ENCODE measurements at places on chromosomes 5 and 9.
A peak's percentile ranks its signal among the peaks of the same experiment; 100 is the strongest.

GRCh38 chr5:685262-686171 is 7.6 kb downstream of the TPPP start:
- DNase-seq: no peak

- no peak for DNase-seq
Measured at GRCh38 chr5:83265318-83265717, 188.0 kb downstream of the XRCC4 start.

- no peak for DNase-seq
Measured at GRCh38 chr5:156920042-156920860, 42.8 kb downstream of the TIMD4 start.

DNA sequence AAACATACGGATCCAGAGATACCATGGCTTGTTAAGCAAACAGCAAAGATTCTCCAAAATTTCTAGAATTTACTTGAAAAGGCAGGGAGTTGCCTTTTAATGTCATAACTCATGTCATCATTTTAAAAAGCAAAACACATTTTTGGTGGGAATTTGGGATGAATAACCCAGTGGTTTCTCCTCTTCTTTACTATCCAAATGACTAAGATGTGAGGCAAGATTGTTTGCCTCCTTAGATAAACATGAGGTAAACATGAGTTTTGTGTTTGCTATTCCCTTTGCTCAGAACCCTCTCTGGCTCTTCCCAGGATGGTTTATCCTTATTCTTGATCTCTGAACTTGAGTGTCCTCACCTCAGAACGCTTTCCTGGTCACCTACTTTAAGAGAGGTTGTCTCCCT is 267.0 kb downstream of the EBF1 start:
- DNase-seq: no peak

DNA sequence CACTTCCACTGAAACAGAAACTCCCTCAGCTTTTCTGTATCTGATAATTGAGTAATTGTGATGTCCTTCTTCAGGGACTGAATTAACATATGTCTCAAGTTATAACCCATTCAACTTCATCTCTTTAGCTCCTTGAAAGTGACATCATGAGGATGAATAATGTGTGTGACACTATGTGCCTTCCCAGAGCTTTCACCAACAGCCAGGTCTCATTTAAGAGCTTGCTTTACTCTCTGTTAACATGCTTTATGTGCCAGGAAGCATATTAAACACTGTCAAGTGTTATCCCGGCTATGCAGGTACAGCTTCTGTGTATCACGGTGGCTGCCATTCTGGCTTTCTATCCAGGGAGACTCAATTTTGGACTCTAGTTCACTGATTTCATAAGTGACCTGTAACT is 799.9 kb downstream of the CDH12 start:
- DNase-seq: no peak

DNA sequence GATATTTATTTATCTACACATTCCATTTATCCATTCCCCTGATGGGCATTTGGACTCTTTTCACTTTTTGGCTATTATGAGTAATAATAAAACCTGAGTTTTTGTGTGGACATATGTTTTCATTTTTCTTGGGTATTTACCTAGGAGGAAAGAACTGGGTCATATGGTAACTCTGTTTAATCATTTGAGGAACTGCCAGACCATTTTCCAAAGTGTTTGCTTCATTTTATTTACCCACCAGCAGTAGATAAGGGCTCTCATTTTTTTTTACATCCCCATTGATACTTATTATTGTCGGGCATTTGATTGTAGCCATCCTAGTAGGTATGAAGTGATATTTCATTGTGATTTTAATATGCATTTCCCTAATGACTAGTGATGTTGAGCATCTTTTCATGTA is 7.7 kb upstream of the PTPDC1 start:
- DNase-seq: no peak

GRCh38 chr5:2685651-2686272 is 65.7 kb downstream of the IRX2 start:
- no peak for DNase-seq

DNA sequence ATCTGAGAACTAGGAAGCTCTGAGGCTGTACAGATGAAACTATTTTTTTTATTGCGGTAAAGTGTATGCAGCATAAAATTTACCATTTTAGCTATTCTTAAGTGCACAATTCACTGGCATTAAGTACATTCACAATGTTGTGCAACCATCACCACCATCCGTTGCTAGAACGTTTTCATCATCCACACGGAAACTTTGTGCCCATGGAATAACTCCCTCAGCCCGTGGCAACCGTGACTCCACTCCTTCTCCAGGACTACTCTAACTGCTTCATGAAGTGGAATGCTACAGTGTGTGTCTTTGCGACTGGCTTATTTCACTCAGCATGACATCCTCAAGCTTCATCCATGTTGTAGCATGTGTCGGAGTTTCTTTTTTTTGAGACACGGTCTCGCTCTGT is 57.1 kb downstream of the COL23A1 start:
- DNase-seq: no peak

- no peak for DNase-seq
Measured at GRCh38 chr5:37121027-37121426, 128.1 kb downstream of the CPLANE1 start.

DNA sequence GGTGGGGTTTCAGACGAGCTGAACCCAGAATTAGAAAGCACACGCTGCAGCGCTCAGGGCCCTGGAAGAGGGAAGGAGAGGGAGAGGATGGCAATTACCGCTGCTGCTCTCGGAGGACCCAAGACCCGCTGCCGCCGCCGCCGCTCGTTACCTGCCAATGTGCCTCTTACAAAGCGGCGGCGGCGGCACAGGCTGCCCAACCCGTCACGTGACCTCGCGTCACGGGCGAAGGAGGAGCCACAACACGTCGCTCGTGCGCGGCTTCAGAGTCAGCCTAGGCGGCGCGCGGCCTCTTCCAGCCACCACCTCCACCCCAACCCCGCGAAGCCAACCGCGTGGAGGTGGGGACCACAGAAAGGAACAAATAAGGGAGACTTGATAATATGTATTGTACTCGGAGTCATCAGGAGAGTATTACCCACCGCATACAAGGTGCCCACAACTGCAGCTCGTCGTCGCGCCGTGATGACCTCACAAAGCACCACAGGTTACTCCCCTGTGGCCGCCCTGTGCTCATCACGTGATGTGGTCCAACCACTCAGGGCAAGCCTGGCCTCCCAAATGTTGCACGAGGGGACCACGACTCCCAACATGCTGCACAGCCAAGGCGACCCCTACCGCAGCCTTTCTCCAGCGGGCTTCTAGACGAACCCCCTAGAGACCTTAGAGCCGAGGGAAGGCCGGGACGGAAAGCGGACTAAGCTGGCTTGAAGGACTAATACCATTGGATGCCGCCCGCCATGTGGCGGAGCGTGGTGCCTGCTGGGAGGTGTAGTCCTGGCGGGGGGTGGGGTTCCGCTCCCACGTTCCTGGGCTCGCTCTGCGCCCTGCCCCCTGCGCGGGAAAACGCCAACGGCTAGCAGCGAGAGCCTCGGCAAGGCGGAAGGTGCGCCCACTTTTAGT is at the start of gene UBAP2:
Gene UBAP2 (minus strand): TSS at position 161 of the 903 bp plus-strand sequence. CDS start 31,739 bp downstream, outside the sequence.
- peak; percentile 82 for DNase-seq

GRCh38 chr5:89060768-89061167 is 177.8 kb upstream of the MEF2C start:
- no peak for DNase-seq

- no peak for DNase-seq
Measured at GRCh38 chr5:172187118-172188032, 649 bp downstream of the STK10 start.

DNA sequence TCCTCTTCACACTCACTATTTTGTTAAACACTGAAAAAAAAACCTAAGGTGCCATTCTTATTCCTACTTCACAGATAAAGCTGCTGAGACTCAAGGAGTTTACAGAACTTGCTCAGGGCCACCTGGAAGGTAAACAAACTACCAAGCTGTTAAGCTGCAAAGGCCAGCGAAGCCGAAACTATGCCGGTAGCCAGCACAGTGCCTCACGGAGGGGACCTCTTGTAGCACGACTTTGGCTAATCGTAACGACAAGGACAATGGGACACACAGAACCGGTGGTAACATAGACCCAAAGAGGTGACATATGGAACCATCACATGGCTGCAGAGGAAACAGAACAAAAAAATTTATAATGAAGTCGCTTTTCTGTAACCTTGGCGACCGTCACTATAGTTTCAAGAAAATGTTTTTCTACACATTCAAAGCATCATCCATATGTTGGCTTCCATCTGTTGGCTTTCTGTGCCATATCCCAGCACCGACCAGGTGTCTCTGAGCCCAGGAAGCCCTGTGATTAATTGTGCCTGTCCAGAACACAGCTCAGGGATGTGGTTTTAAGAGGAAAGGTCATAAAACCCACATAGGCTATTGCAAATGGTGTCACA is 60.3 kb downstream of the S1PR3 start:
- no peak for DNase-seq

All from BJ (cell line).